ENCODE measurements at places on chromosomes 1 and 21.
A peak's percentile ranks its signal among the peaks of the same experiment; 100 is the strongest.

DNA sequence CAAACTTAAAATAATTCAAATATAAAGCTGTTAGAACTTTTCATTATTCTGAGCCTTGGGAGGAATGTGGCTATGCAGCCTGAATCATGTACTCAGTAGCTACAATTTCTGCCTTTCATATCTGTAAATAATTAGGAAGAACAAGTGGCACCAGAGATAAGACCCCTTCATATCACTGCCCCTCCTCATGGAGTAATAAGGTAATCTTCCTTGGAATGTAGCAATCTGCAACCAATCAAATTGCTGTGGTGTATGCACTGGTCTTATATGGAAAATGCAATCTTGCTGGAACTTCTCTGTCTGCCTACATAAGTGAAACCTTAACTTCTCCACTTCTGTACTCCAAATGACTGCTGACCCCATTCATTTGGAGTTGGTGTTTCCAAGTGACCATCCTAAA, 104.4 kb upstream of the VANGL1 start:
- no peak for DNase-seq

GRCh38 chr1:178821134-178821866, 49.6 kb downstream of the ANGPTL1 start:
- DNase-seq = no peak

DNA sequence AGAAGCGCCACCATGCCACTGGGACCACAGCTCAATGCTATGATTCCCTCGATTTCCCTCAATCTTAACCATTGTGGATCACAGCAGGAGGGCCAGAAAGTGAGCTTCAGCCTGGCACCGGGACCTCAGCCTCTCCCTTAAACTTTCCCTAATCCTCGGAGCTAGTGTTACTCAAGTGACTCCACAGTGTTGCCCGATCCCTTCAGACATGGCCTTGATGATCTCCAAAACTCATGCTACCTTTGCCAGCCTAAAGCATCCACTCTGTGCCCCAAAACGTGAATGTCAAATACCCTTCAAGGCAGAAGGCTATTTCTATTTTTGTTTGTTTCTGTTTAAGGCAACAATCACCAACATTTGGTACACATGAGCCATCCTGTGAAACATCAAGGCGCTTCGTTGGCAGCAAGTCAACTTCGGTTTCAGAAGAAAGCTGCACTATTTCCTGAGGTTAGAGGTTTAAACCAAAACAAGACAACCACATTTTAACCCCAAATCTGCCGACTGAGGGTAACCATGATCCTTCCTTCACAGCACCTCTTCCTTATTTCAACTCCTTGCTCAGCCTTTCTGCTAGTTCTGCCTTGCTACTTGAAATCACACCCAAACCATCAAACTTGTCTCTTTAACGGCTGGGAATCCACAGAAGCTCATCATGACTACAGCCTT, 94.4 kb upstream of the KRTAP19-8 start:
- peak; percentile 58 for DNase-seq

- no peak for DNase-seq
These were observed 656.8 kb upstream of the NCAM2 start for GRCh38 chr21:20341431-20341830.

DNA sequence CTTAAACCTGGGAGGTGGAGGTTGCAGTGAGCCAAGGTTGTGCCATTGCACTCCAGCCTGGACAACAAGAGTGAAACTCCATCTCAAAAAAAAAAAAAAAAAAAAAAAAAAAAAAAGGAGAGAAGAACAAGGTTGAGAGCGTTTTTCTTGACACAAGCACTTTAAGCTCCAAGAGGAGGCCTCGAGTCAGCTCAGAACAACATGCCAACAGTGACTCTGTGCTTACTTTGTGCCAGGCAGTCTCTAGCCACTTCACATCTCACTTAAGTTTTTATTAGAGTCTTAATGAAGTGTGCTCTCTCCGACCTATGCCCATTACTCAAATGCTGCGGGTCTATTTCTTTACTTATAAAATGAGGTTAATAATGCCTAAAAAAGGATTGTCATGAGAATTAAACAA, 13.0 kb downstream of the ATP1A1 start:
- DNase-seq = no peak

DNA sequence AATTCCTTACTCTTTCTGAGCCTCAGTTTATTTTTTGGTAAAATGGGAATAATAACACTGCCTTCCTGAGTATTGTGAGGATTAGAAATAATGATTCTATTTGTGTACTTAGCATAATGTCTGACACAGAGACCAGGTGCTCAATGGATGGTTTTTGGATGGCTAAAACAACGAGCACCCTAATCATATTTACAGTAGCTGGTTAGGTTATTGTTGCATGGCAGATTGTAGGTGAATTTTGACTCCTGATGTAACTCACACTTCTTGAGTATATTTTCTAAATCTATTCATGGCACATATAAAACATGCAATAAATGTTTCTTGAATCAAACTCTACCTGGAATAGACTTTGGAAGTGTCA, 11.9 kb upstream of the DUSP10 start:
- DNase-seq = no peak

- no peak for DNase-seq
These were observed 149.4 kb upstream of the ZC3H12A start for GRCh38 chr1:37325010-37325409.

- no peak for DNase-seq
These were observed 253.4 kb upstream of the ST6GALNAC5 start for GRCh38 chr1:76613886-76614285.

- DNase-seq = no peak
These were observed 144.8 kb upstream of the SLC35F3 start for GRCh38 chr1:233759665-233760064.

GRCh38 chr1:150477733-150478132, 9.5 kb upstream of the TARS2 start:
- no peak for DNase-seq

- DNase-seq = no peak
These were observed 495.6 kb upstream of the C1orf87 start for GRCh38 chr1:60569189-60569588.

GRCh38 chr1:191085121-191085520, 607.5 kb upstream of the BRINP3 start:
- DNase-seq = no peak

- DNase-seq = peak; percentile 49
These were observed 312.3 kb upstream of the FAM78B start for GRCh38 chr1:166479052-166479631.

- DNase-seq = no peak
These were observed 43.2 kb downstream of the DNM3 start for GRCh38 chr1:171884475-171884874.

GRCh38 chr1:204530932-204531331, 14.7 kb downstream of the MDM4 start:
- no peak for DNase-seq

GRCh38 chr1:88321706-88322105, 362.4 kb upstream of the PKN2 start:
- no peak for DNase-seq

DNA sequence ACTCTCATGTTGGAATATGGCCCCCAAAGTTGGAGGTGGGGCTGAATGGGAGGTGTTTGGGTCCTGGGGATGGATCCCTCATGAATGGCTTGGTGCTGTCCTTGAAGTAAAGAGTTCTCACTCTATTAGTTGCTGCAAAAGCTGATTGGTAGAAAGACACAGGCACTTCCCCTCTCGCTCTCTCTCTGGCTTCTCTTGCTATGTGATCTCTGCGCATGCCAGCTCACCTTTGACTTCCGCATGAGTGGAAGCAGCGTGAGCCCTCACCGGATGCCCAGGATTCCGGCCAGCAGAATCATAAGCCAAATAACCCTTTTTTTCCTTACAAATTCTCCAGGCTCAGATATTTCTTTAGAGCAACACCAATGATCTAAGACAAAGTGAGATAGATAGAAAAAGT, 20.9 kb upstream of the CCSAP start:
- no peak for DNase-seq

- no peak for DNase-seq
These were observed 188.2 kb upstream of the LYPLAL1 start for GRCh38 chr1:218985424-218985984.

DNA sequence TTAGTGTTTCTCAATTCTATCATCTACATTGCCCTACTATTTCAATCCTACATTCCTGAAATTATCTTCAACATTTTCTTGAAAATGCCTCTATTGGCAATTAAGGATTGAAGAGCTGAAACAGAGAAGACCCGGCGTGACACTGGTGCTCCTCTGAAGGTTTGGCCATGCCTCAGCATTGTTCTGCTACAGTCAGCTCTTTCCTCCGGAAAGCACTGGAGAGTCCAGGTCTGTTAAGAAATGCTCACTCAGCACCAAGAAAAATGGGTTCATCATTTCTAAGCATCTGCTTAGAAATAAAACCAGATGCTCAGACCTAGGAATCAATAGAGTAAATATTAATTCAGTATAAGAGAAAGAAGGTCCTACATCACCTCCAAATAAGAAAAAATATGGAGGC, 58.8 kb downstream of the WARS2 start:
- DNase-seq = no peak

GRCh38 chr21:41899426-41900202, 20.5 kb upstream of the PRDM15 start:
- peak; percentile 35 for DNase-seq

GRCh38 chr1:184806296-184806721, 51.7 kb upstream of the EDEM3 start:
- DNase-seq = no peak

DNA sequence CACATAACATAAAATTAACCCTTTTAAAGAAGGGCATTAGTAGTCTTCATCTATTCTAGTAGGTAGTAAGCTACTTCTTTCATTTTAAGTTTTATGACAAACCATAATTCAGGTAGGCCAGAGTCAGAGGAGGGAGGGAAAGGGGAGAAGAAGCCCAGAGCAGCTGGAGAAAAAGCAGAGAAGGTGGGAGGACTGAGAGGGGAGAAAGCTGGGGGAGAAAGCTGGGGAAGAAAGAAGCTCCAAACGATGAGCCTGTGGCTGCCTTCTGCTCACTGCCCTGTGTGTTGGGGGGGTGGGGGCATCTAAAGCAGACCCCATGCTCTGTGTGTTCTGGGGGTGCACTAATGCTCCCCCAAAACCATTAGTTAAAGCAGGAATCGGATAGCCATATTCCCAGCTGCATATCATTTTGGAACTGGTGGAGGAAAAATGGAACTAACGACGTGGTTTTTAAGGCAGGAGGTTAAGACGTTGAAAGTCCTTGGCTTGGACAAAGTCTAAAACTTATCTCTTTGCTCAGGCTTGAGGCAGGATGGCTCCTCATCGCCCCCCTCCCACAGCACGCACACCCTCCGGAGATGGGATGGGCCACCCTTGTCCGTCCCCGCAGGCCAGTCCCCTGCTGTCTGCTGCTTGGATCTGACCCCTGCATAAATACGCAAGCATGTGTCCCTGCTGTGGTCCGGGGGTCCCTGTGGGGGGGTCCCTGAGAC, 184.2 kb downstream of the DYRK1A start:
- no peak for DNase-seq

DNA sequence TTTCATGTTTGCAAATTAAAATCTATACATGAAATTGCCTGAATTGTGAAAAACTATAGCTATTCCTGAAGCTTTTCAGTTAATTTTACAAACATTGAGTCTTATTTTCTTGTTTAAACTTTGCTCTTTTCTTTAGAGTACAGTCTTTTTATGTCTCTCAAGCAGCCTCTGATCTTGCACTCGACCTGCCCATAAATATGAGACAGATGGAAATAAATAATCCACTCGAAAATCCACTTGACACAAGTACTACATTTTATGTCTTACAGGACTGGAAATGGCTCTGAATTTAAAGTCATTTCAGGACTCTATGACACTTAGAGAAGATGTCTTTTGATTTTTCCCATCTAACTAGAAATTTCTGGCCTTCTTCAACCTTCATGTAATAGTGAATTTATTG, 283.8 kb downstream of the USP25 start:
- no peak for DNase-seq

GRCh38 chr1:241770115-241770514, 77.9 kb upstream of the EXO1 start:
- DNase-seq = no peak
